ENCODE measurements at places on chromosomes 6 and 20. TPM values are rescaled to one million over a fixed set of nuclear protein-coding genes. Genes with fewer than 3 reads are reported as not detected.

DNA sequence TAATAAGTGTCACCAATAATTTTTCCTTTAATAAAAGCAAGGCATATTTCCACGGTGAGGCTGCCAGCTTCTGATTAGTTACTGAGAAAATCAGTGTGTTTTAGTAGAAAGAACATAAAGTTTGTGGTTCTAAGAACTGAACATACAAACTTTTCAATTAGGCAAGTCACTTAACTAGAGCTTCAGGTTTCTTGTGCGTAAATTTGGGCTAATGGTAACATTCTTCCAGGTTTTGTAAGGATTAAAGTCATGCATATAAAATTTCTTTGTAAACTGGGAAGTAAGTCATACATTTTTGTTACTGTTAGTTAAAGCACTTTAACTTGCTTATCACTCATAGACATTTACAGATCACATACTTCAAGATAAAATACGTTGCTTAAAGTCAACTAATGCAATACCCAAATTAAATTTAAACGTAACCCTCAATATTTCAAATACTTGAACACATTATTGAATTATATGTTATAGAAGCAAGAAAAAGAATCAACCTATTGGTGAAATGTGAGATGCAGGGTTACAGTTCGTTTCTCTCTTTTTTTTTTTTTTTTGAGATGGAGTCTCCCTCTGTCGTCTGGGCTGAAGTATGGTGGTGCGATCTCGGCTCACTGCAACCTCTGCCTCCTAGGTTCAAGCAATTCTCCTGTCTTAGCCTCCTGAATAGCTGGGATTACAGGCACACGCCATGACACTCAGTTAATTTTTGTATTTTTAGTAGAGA lies 327.3 kb upstream of the NOX3 start:
- DNase-seq = no peak

- peak; percentile 46 for DNase-seq
Observed at GRCh38 chr6:11975353-11975977, 36.6 kb upstream of the HIVEP1 start.

The ZSCAN31 gene
- 8.7 TPM for total RNA-seq

- no peak for DNase-seq
Observed at GRCh38 chr6:156943166-156943565, 166.0 kb downstream of the ARID1B start.

- no peak for DNase-seq
Observed at GRCh38 chr20:10936786-10937185, 263.0 kb upstream of the JAG1 start.

- no peak for DNase-seq
Observed at GRCh38 chr6:164928057-164928727, 381.2 kb downstream of the C6orf118 start.

GRCh38 chr20:33606118-33606771 lies 55.9 kb upstream of the C20orf144 start:
- no peak for DNase-seq

The C6orf58 gene
- not detected for total RNA-seq

DNA sequence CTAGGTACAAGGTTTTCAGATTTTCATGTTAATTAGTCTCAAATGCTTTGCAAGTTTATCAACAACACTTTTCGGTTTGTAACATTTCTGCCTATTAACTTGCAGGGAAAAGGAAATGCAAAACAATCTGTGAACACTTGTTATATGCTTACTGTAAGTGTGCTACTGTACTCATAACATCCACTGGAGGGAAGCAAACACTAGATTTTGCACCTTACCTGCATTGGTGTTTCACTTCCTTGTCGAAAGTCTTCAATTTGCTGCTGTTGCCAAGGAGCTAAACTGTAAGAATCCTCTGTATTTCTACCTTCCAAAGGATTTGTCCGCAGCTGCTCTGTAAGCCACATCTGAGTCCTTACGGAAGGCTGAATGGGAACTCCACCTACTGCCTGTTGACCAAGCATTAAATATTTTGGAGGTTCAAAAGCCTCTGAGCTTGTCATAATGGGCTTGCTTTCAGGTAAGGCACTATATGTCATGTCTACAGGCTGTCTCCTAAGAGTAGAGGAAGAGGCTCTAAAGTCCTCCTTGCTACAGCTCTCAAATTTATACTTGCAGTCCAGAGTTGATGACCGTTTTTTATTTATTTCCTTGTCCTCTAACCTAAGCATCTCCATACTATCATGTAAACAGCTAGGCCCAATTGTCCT lies 17.3 kb downstream of the PLN start:
- peak; percentile 38 for DNase-seq

The NOX3 gene
- total RNA-seq = not detected

GRCh38 chr6:158041370-158041769 lies 59.7 kb downstream of the SYNJ2 start:
- DNase-seq = no peak

The PRICKLE4 gene
- 6.1 TPM for total RNA-seq

The RIPOR3 gene
- total RNA-seq = 2.2 TPM

The GNAS-AS1 gene
- 0.54 TPM for total RNA-seq

The TRIM15 gene
- 51.4 TPM for total RNA-seq

The ATP6V1G2 gene
- total RNA-seq = 4.5 TPM

DNA sequence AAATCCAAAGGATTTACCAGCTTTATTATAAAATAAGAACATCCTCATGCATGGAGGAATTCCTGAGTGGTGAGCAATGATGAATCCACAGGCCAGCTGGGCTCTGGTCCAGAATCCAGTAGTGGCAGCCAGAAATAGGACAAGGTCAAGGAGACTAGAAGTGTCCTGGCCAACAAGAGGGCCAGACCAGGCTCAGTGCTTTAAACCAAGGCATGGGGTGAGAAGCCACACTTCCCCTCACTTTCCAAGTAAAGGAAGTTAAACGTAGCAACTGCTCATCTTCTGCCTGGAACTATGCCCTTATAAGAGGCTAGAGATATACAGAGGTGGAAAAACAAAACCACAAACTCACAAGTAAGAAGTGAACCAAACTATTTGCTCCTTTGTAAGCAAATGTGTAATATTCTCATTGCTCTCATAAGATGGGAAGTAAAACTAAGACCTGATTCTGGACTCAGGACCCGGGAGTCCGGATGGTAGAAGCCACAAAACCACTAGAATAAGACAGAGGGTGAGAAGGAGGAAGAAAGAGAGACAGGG lies 253.2 kb downstream of the UST start:
- no peak for DNase-seq

DNA sequence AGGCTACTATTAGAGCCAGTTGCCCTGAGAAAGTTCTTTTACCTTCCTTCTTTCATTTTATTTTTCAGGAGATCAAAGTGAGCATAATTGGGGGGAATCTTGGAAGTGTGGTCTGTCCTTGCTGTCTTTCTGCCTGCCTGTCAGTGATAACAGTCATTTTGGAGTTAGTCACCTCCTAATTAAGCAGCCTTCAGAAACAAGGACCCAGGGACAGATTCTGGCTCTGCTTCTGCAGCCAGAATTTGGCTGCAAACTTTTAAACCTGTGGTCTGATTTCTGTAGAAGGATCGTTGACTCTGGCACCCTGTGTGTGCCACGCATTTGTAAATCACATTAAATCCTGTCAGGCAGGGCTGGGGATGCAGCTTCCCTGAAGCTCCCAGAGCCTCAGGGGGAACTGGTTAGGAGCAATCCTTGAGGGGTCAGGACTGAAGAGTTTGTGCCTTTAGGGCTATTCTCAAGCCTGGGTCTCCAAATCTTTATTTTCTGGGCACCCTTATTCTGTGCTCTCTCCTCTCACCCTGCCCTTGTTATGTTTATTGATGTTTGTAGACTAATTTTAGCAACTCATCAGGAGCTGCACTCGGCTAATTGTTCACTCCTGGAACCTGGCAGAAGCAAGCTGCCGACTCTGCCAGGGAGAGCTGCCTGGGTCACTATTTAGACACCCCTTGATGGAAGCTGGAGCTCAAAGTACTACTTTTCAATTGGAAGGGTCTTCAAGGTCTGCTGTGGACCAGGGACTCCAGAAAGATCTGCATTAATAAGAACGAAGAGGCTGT lies 6.8 kb downstream of the NOX3 start:
- DNase-seq = no peak

The RAET1G gene
- total RNA-seq = 0.41 TPM

The PHACTR1 gene
- 3.1 TPM for total RNA-seq

DNA sequence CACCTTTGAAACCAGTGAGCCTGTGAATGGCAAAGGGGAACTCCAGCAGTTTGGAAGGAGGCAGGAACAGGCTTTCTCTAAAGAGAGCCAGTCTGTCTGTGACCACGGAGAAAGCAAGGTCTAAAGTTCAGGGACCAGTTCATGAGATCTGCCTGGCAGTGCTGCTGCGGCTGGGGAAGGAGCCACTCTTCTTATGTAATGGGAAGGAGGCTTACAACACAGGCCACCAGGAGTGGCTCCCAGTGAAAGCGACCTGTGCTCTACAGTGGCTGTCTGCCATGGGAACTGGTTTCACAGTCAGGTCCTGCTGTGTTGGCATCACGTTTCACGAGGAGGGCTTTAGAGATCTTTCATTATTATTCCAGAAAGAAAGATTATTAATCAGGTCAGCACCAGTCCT lies 291.9 kb upstream of the PRDM1 start:
- peak; percentile 61 for DNase-seq

The DEF6 gene
- total RNA-seq = 15.1 TPM

Data from mucosa of descending colon (tissue), 3 donors.